ENCODE measurements at places on chromosomes 12 and 14.

GRCh38 chr12:56722832-56723231 is 2.3 kb downstream of the NACA start:
- no peak for DNase-seq

GRCh38 chr12:14384783-14385638 is 19.5 kb downstream of the ATF7IP start:
- no peak for DNase-seq

DNA sequence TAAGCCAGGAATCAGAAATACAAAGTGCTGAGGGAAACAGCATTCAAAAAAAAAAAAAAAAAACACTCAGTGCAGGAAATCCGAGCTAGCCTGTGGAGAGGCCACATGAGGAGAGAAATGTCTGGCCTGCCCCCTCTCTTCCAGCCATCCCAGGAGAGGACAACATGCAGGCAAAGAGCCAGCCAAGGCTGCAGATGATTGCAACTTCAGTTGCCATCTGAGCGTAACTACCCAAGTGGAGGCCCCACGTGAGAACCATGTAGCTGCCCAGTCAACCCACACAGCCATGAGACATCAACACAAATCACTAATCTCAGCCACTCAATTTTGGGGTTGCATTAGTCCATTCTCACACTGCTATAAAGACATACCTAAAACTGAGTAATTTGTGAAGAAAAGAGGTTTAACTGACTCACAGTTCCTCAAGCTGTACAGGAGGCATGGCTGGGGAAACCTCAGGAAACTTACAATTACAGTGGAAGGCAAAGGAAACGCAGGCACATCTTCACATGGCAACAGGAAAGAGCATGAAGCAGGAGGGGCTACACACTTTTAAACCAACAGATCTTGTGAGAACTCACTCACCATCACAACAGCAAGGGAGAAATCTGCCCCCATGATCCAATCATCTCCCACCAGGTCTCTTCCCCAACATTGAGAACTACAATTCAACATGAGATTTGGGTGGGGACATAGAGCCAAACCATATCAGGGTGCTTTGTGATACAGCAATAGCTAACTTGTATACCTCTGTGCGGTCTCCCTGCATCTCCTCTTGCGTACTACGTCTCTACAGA is 161.1 kb downstream of the PIWIL1 start:
- DNase-seq = no peak

GRCh38 chr14:84988357-84988756 is 541.6 kb upstream of the FLRT2 start:
- no peak for DNase-seq

- DNase-seq = no peak
Observed at GRCh38 chr14:45698462-45699134, 445.6 kb upstream of the MIS18BP1 start.

- no peak for DNase-seq
Observed at GRCh38 chr14:57326253-57326652, 57.5 kb downstream of the AP5M1 start.

GRCh38 chr12:90262251-90262650 is 553.6 kb upstream of the ATP2B1 start:
- DNase-seq = no peak
